ENCODE measurements at places on chromosomes 2 and 18. TPM values are rescaled to one million over a fixed set of nuclear protein-coding genes. Genes with fewer than 3 reads are reported as not detected.
A peak's percentile ranks its signal among the peaks of the same experiment; 100 is the strongest.

Gene ZNF804A
- polyA plus RNA-seq = 3.5 TPM

Gene CRYGD
- polyA plus RNA-seq = not detected

Gene MAP3K20
- polyA plus RNA-seq = 59.3 TPM

Gene REG1B
- not detected for polyA plus RNA-seq

Gene CYP27C1
- 0.07 TPM for polyA plus RNA-seq

Gene STARD6
- polyA plus RNA-seq = 0.42 TPM

Gene CPS1
- polyA plus RNA-seq = 10.8 TPM

GRCh38 chr2:67108231-67108630 lies 288.9 kb upstream of the ETAA1 start:
- no peak for DNase-seq

DNA sequence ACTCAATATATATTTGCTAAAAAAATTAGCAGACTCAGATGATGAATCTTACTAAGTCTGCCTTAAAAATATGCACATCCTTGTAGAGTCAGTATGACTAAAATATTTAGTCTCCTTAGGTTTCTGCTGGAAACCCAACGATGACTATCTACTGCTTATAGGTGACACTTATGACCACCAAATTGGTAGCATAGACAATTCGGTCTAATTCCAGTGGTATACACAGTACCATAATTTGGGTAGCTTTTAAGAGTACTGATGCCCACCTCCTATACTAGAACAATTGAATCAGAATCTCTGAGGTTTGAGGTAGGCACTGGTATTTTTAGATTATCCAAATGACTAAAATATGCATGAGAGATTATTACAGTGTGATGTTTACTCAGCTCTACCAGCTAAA lies 740.8 kb upstream of the ZEB2 start:
- DNase-seq = no peak

DNA sequence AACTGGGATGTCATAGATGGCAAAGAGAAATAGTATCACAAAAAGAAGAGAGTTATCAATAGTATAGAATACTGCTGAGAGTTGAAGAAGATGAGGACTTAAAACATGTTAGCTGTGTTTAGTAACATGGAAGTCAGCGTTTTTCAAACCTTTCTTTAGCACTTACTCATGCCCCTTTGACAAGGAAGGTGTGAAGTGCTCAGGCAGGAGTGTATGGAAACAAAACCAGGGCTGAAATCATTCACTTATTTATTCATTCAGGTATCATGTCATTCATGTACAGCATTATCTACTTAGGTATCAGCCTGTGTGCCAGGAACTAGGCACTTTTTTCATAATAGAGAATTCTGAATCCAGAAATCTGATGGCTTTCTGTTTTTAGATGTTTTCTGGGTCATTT lies 27.2 kb downstream of the CD28 start:
- no peak for DNase-seq

DNA sequence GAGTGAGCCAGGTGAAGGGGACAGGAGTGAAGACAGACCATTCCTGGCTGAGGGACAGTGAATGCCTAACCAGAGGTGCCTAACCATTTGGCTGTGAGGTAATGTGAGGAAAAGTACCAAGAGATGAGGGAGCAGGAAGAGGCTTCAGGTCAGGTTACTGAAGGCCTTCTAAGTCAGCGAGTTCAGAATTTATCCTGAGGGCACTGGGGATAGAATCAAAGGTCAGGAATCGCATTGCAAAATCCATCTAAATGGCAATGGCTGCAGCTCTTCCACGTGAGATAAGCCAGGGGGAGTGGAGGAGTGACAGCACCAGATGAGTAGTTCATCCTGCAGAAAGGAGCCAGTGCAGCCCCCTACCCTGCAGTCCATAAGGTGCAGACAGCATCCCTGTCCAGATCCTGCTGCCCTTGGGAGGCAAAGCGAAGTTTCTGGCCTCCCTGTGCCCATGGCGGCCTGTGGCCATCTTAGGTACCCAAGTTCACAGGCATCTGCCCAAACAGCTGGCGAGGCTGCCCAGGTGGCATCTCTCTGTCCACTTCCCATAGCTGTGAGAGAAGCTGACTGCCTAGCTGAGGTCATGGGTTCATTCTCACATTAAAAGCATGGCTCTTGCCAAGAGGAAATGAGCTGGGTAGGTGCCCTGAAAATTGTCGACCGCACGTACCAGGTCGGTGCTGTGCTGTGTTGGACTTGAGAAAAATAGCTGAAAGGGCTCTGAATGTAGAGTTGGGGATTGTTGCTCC lies 49.5 kb downstream of the CYP27C1 start:
- no peak for DNase-seq

DNA sequence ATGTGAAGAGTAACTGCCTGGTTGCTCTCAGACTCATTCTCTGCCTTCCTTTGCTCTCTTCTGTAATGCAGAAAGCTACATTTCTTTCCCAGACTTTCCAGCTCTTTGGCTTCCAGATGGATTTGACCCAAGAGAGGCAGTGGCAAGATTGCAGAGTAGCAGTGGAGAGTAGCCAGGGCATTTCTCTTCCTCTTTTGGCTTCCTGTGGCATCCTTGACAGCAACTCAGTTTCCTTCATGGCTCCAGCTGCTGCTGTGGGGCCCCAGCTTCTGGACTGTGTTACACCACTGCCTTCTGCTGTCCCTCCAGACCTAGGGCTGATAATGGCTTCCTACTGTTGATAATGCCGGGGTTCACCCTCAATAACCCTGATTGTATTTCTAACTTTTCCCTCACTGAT lies 469.4 kb upstream of the SPRED2 start:
- no peak for DNase-seq

GRCh38 chr18:78527984-78528383 lies 451.6 kb upstream of the SALL3 start:
- DNase-seq = no peak

DNA sequence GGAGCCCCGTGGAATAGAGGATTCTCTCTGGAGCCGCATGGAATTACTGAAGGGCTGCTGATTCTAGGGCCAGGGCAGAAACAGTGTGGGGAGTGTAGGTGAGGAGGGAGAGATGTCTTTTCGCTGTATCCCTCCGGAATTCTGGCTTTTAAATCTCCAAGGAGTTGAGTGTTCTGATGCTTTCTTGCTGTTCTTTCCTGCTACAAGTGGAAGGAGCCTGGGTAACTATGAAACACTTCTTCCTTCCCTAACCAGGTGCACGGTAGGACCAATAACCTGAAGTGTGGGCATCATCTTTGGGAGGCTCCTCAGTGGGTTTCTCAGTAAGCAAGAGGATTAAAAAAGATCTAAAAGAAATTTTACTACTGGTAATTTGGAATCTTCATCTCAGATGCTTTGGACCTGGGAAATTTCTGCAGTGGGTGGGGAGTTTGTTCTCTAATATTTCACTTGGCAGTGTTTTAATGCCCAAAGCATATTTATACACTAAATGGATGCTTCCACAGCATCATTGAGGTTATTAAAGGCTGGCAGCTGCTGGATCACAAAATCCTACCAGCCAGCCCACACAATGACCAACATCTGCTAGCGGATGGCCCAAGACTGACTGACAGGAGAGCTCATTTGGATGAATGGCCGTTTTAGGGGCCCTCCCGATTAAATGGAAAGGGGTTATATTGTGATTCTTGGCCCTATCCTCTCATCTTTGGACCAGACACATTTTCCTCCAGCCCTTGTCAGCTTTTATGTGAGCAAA lies 2.1 kb downstream of the EML6 start:
- DNase-seq = no peak

GRCh38 chr18:23204589-23205235 lies 69.4 kb downstream of the CABLES1 start:
- no peak for DNase-seq

- DNase-seq = no peak
Observed at GRCh38 chr2:131067465-131068125, 25.7 kb downstream of the FAM168B start.

DNA sequence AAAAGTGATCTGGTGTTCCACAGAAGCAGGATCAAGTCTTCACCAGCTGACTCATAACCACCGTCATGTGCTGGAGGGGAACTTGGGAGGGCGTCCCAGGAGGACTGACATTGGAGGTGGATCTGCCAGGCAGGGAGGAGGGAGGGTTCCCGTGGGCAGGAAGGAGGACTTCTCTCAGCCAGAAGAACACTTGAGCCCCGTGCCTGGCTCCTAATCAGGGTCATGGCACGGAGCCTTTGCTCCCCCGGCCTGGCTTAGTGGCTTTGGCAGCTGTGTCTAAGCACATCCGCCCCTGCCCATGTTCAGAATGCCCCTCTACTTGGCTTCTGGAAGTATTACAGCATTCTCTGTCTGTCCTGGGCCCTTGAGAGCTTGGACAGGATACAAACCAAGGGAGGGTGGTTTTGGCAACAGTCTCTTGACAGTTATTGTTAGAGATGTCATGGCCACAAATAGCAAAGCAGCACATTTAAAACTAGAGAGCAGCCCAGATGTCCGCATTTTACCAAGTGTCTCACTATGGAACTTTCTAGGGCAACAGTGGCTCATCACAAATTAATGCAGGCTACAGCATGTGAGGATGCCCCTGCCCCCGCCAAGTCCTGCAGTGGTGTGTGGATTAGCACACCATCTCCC lies 11.5 kb downstream of the PPP1R7 start:
- DNase-seq = peak; percentile 88

- DNase-seq = no peak
Observed at GRCh38 chr2:27025861-27026851, 6.6 kb upstream of the TMEM214 start.

DNA sequence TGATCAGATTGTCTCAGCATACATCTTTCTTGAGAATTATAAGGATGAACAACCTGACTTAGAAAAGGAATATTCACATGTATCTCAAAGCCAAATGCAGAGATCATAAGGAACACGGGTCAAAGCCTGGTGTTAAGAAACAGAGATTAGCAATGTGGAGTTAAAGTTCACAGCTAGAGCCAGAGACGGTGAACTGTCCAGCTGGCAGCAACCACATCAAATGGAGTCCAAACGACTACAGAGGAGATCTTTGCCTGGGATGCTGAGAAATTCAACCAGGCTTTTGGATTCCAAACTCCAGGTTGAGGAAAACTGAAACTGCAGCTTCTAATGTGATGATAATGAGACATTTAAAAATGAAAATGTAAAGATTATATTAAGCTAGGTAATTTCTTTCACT lies 939.9 kb upstream of the NXPH2 start:
- no peak for DNase-seq

DNA sequence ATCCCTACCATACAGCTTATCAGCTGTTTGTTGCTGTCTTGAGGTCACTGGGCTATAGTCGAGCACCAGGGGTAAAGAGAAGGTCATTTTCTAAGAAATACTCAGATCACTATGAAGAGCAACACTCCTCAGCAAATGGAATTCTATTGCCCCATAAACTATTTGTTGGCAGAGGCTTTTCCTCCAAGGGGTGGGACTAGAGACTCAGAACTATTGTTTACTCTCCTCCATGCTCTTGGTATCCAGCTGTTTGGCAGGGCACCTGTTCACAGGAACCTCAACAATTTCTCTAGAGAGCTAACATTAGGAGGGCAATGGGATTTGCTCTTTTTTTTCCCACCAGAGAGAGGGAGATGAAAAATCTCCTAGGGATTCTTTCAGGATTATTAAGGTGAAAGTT lies 249.1 kb upstream of the SPRED2 start:
- no peak for DNase-seq

- DNase-seq = no peak
Observed at GRCh38 chr2:59584958-59585357, 968.5 kb downstream of the BCL11A start.

GRCh38 chr2:13597176-13597575 lies 880.4 kb downstream of the TRIB2 start:
- DNase-seq = peak; percentile 19

- DNase-seq = no peak
Observed at GRCh38 chr2:74148457-74149246, 940 bp upstream of the BOLA3 start.

- no peak for DNase-seq
Observed at GRCh38 chr2:48984922-48985321, 169.4 kb downstream of the FSHR start.

DNA sequence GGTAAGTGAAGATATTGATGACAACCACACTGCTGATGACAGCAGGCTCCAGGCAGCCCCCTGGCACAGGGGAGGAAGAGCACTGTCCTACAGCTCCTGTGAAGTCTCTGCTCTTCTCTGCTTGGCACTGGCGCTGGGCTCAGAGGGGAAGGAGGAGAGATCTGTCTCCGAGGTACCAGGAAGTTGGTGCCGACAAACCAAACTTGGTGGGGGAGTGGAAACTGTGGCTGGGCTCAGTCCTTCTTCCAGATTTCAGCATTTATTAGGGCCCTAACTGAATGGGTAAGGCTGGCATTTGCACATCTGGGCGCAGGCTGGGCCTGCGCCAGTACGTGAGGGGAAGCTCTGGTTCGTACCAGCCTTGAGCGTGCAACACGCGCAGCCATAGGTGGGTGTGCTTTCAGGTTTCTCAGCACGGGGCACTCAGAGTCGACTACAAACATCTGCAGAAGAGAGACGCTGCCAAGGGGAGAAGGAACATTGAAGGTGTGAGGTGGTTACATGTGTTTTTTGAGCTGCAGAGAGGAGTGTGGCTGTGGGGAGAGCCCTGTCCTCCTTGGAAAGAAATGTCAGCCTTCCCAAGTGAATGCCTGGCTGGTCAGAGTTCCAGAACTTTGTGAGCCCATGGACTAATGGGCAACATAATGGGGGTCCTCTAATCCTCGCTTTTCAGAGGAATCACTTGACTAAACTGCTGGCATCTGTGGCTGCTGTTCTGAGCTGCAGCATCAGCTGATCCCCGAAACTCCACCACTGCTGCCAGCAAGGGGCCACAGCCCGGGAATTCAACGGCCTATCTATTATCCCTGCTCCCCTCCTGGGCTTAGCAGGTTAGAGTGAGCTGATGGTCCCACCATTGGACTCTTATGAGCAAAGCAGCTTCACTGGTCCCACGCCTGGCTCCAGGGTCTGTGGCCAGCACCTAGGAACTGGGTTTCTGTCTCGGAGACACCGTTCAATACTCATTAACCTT lies 55.2 kb upstream of the SEMA4C start:
- no peak for DNase-seq

DNA sequence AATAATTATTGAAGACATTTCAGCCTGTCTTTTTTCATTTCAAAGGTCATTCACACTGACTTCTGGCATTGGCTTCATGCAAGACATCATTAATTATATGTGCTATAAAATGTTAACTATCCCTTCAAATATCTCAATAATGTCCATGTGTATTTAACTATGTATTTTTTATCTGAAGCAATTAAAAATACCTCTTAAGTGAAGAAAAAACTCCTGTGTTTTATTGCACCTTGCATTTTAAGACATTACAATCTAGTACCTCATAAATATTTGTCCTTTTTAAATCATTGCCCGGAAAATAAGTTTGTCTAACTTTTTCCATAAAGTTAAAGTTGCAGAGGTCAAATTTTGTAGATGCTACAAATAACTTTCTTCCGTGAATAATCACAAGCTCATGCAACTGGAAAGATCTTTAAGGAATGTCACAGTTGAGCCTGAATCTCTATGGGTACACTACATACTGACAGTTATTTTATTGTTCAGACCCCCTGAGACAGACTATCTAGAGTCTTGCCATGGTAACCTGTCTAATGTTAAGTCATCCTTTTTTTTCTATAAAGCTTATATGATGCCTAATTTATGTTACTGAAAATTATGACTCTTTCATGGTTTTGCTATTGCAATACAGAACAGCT lies 38.4 kb upstream of the COBLL1 start:
- peak; percentile 35 for DNase-seq

GRCh38 chr2:27988718-27989117 lies 98.2 kb downstream of the BABAM2 start:
- DNase-seq = no peak
